Breast epithelium (tissue), 4 donors: ENCODE measurements at places on chromosomes 4 and X. TPM values are rescaled to one million over a fixed set of nuclear protein-coding genes. Genes with fewer than 3 reads are reported as not detected.

Gene SHROOM4
- 13.8 TPM for total RNA-seq

Gene RAB39B
- 0.32 TPM for total RNA-seq

Gene FRG2
- total RNA-seq = not detected

Gene HMX1
- not detected for total RNA-seq

Gene HSFX2
- total RNA-seq = not detected

Gene FGA
- total RNA-seq = 0.66 TPM

Gene SHISA3
- 0.73 TPM for total RNA-seq

Gene MAGEB17
- 0.44 TPM for total RNA-seq

Gene L1CAM
- 0.29 TPM for total RNA-seq

Gene ETDB
- total RNA-seq = not detected

Gene BGN
- 11.0 TPM for total RNA-seq

Gene ABCG2
- total RNA-seq = 8.6 TPM

Gene UGT2B11
- total RNA-seq = 4.0 TPM

Gene NPY1R
- 55.8 TPM for total RNA-seq

Gene KLHL4
- total RNA-seq = 0.66 TPM

Gene PABPC4L
- total RNA-seq = 0.96 TPM

Gene HMGN5
- 4.3 TPM for total RNA-seq

Gene SULT1E1
- total RNA-seq = 0.66 TPM

Gene NSDHL
- total RNA-seq = 13.1 TPM

Gene WDR17
- 2.2 TPM for total RNA-seq

Gene TENM3
- 4.6 TPM for total RNA-seq

Gene SLC49A3
- 14.4 TPM for total RNA-seq

Gene VCX2
- total RNA-seq = not detected

Gene TEX13C
- total RNA-seq = not detected

Gene CASP6
- total RNA-seq = 39.1 TPM

Gene LIAS
- 13.1 TPM for total RNA-seq

Gene CENPVL1
- total RNA-seq = not detected

Gene LNX1
- 19.7 TPM for total RNA-seq

Gene DRP2
- under 0.01 TPM for total RNA-seq

Gene CLDN22
- total RNA-seq = not detected

Gene RTL9
- total RNA-seq = 0.15 TPM
